PC-3 (cell line): ENCODE measurements at places on chromosomes 5 and 9.

DNA sequence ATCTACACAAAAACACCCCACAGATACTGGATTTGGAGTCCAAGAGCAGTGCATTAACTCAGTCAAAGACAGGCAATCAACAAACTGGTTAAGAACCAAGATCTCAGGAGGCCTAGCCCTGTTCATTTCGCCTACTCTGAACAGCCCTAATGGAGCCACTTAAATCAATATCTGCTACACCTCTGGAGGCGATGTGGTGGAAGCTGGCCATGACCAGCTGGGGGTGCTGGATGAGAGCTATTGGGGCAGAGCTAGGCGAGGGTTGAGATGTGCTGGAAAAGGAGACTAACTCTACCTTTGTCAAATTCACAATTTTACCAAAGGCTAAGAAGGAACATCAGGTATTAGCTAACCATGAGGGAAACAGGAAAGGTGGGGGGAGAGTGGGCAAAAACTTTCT is 23.3 kb upstream of the ARSB start:
- H3K27me3 ChIP-seq, result no peaks in the 10 kb centered on the region
- no peak overlapping the region for H3K27ac ChIP-seq
- no peaks in the 10 kb centered on the region for H3K4me1 ChIP-seq

DNA sequence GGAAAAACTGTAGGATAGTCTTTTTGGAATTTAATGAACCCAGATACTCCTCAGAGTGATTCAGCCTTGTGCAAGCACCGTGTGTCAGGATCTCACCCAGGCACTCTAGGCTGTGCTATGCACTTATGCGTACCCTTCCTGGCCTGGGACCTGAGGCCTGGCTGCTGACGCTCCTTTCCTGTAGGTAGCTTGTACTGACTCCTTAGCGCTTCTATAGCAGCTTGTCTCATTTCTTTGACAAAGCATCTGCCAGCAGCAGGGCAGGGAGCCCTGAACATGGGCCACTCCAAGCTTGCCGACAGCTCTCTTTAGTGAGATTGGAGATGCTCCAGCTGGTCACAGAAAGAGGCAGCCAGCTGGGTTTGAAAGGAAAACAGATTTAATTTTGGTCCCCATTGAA is 147.3 kb downstream of the SGCD start:
- no peak overlapping the region for H3K4me3 ChIP-seq
- H3K27me3 ChIP-seq, result no peaks in the 10 kb centered on the region
- H3K36me3 ChIP-seq, result no peaks in the 10 kb centered on the region
- DNase-seq, result no peak
- H3K4me1 ChIP-seq, result no peaks in the 10 kb centered on the region
- H3K27ac ChIP-seq, result no peak overlapping the region

DNA sequence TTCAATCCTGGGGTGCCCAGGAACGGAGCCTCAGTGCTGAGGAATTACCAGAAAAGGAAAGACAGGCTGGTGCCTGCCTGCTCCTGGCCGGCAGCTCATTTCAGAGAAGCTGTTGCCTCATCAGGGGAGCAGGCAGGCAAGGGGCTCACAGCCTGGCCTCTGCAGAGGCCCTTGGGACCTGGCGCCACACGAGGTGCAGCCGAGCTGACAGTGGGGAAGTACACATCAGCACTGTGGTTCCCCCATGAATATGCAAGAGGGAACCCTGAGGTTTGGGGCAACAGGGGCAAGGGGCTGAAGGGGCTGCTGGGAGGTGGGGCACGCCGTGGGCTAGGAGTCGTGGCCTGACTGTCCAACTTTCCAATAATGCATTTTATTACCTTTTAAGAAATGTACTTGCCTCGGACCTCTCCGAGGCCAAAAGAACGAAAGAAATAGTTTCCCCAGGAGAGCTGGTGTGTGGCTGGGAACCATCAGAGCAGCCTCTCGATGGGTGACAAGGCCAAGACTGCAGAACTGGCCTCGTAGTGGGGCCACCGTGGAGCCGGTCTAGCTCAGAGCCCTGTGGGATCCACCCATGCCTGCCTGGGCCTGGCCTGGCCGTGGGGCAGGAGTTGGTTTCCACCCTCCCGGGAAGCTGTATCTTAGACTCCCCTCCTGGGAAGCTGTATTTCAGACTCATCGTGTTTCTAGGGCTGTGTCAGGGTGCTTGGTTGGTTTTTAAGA is 198.6 kb downstream of the PAX5 start:
- no peaks in the 10 kb centered on the region for H3K36me3 ChIP-seq
- no peak overlapping the region for H3K4me3 ChIP-seq
- H3K27ac ChIP-seq, result no peak overlapping the region
- no peaks in the 10 kb centered on the region for H3K4me1 ChIP-seq
- peaks cover 7% of the 10 kb centered on the region; the same call in 1 of the 2 replicates for H3K27me3 ChIP-seq

DNA sequence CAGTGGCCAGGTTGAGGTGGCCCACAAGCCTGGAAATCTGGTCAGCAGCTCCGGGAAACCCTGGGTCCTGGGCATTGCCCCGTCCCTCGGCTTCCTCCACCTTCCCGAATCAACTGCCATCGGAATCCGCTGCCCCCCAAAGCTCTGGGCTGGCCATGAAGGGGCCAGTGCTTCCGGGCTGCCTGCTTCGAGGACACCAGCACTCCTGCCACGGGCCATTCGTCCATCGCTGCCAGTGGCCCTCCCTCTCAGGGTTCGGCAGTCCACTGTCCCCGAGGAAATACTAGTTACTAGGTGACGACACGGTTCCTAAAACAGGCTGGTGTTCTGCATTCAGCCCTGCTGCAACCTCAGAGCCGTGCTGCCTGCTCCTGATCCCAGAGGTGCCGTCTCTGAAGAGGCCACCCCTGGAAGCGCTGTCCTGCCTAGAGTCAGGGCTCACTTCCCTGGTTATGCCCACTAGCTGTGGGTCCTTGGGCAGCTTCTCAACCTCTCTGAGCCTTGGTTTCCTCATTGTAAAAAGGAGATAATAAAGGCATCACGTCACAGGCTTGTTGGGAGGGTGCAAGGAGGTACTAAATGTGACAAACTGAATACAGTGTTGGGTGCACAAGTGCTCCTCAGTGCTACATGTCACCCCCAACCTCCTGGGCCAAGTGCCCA is 3.5 kb upstream of the WDR5 start:
- H3K4me1 ChIP-seq, result peaks cover 13% of the 10 kb centered on the region; the same call in 1 of the 2 replicates
- H3K27ac ChIP-seq, result no peak overlapping the region
- H3K36me3 ChIP-seq, result no peaks in the 10 kb centered on the region
- H3K4me3 ChIP-seq, result no peak overlapping the region
- DNase-seq, result no peak

GRCh38 chr9:118034701-118035100 is 330.5 kb downstream of the TLR4 start:
- H3K36me3 ChIP-seq, result no peaks in the 10 kb centered on the region
- H3K27me3 ChIP-seq, result no peaks in the 10 kb centered on the region
- H3K4me3 ChIP-seq, result no peak overlapping the region
- no peak overlapping the region for H3K27ac ChIP-seq
- no peak for DNase-seq

DNA sequence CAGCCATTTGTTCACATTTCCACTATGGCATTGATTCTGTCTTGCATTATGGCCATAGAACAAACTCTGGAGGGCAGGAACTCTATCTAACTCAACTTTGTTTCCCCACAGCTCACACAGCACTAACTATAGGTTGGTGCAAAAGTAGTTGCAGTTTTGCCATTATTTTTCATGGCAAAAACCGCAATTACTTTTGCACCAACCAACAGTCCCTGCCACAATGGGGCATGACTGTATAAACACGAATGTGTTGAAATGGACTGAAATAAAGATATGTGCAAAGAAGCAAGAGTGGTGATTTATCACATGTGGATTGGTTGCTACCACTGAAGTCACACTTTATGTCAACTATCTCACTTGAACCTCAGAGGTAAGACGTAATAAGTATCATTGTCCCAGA is 338.7 kb downstream of the NTRK2 start:
- DNase-seq, result no peak
- H3K36me3 ChIP-seq, result no peaks in the 10 kb centered on the region
- H3K27ac ChIP-seq, result no peak overlapping the region
- H3K4me1 ChIP-seq, result no peaks in the 10 kb centered on the region

DNA sequence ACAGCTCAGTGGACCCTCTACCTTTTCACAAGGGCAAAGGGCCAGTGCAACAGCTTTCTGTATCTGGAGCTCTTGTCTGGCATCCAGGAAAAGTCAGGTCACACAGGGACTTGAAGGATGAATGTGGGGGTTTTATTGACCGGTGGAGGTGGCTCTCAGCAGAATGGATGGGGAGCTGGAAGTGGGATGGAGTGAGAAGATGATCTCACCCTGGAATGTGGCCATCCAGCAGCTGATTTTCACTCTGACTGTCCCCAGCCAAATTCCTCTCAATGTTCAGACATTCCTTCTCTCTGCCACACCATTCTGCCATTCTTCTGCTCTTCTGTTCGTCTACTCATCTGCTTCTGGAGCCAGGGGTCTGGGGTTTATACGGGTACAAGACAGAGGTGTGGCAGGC is 1119.9 kb downstream of the TAF11L14 start:
- DNase-seq, result no peak
- no peak overlapping the region for H3K27ac ChIP-seq
- H3K4me3 ChIP-seq, result no peak overlapping the region

DNA sequence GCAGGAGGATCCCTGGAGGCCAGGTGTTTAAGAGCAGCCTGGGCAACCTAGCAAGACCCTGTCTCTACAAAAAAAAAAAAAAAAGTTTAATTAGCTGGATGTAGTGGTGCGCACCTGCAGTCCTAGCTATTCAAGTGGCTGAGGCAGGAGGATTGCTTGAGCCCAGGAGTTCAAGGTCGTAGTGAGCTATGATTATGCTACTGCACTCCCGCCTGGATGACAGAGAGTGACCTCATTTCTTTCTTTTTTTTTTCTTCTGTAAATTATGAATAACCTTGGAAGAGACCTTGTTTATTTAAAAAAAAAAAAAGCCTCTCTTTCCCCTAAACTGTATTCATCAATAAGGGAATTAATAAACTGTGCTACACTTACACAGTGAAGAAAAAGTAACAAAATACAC is 43.6 kb upstream of the SLC30A5 start:
- 0 out of 2 replicates have a peak, but pooled peaks cover 3% of the 10 kb centered on the region for H3K4me1 ChIP-seq
- H3K4me3 ChIP-seq, result no peak overlapping the region
- no peak overlapping the region for H3K27ac ChIP-seq

DNA sequence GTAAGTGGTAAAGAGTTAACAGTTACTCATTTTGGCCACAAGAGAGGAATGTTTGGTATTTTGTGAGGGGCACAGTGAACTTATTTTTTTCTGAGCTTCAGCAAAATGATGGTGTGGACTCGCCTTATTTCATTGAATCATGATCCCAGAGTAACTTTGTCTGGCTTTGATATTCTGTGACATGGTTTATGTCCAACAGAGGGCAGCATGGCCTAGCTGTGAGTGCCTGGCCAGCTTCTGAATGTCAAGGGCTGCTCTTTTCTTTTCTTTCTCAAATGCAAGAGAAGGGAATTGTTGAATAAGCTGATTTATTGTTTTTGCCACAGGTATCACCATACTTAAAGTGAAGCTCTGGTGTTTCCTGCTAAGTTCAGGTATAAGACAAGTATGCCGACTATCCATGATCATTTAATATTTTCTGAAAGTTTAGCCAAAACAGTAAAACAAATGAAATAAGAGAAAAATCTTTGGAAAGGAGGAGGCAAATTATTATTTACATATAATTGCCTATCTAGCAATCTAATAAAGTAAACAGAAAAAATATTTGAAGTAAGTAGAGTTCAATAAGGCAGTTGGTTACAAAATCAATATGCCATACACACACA is 31.7 kb downstream of the MRPL22 start:
- no peak overlapping the region for H3K27ac ChIP-seq
- peaks cover 2% of the 10 kb centered on the region; the same call in 1 of the 2 replicates for H3K4me1 ChIP-seq

DNA sequence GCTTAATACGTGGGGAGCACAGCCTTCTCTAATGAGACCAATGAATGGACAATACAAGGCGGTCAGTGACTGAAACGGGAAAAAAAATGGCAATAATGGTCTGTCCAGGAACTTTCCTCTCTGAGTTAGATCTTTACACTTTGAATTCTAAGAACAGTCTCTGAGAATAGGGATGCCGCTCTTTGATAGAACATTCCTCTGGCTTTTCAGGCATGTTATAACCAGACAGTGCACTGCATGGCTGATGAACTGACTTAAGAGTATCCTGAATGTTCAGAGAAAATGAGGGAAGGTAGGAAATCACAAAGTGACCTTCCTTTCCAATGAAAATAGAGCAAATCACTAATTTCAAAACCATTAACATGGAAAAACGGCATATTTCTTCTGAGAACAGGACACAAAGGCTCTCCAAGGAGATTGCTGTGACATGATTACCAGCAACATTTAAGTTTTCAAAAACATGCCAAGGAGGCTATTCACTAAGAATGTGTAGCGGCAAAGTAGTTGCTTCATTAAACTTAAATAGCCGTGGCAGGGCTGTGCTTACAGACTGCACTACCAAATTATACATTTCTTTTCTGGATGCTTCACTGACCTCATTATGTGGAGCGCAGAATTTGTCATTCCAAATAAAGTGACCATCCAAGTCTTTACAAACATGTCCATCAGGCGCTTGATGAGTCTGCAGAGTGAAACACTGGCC is 105.9 kb downstream of the MARCHF3 start:
- no peak overlapping the region for H3K4me3 ChIP-seq
- H3K4me1 ChIP-seq, result peaks cover 1% of the 10 kb centered on the region; the same call in 1 of the 2 replicates
- H3K27ac ChIP-seq, result no peak overlapping the region
- H3K36me3 ChIP-seq, result no peaks in the 10 kb centered on the region
- no peaks in the 10 kb centered on the region for H3K27me3 ChIP-seq

- no peak for DNase-seq
- no peaks in the 10 kb centered on the region; the same call in 1 of the 2 replicates for H3K4me1 ChIP-seq
- no peaks in the 10 kb centered on the region for H3K36me3 ChIP-seq
- H3K27ac ChIP-seq, result no peak overlapping the region
- no peak overlapping the region for H3K4me3 ChIP-seq
These were observed 116.7 kb upstream of the NEK6 start for GRCh38 chr9:124140941-124141568.

DNA sequence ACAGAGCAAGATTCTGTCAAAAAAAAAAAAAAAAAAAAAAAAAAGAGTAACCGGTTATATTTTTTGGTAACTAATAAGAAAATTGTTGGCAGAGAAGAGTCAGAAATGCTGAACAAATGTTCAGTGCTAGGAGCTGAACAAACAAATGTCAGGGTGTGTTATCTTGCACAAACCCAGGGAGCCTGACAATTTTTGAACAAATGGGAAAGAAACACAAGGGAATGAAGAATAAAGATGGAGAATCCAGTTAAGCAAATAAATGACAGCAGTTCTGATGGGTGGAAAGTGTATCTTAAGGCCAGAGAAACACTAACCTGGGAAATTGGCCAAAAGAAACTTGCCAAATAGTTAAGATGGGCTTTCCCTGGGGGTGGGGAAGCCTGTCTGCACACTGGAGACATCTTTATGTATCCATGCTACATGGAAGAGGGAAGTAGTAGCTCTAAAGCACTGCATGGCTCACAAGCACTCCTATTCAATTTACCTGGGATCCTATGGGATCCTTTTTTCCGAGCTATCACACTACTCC is 23.7 kb downstream of the KLHL3 start:
- no peak overlapping the region for H3K4me3 ChIP-seq
- no peaks in the 10 kb centered on the region for H3K4me1 ChIP-seq
- no peaks in the 10 kb centered on the region for H3K27me3 ChIP-seq
- no peaks in the 10 kb centered on the region for H3K36me3 ChIP-seq
- H3K27ac ChIP-seq, result no peak overlapping the region

GRCh38 chr5:131563434-131564228 is 71.4 kb downstream of the RAPGEF6 start:
- H3K4me3 ChIP-seq, result no peak overlapping the region
- no peak overlapping the region for H3K27ac ChIP-seq
- no peaks in the 10 kb centered on the region for H3K4me1 ChIP-seq
- DNase-seq, result no peak
- H3K27me3 ChIP-seq, result no peaks in the 10 kb centered on the region
